ENCODE measurements at places on chromosomes 13 and 19.

GRCh38 chr19:41801792-41802211 lies 5.4 kb downstream of the CEACAM3 start:
- no peak for DNase-seq

DNA sequence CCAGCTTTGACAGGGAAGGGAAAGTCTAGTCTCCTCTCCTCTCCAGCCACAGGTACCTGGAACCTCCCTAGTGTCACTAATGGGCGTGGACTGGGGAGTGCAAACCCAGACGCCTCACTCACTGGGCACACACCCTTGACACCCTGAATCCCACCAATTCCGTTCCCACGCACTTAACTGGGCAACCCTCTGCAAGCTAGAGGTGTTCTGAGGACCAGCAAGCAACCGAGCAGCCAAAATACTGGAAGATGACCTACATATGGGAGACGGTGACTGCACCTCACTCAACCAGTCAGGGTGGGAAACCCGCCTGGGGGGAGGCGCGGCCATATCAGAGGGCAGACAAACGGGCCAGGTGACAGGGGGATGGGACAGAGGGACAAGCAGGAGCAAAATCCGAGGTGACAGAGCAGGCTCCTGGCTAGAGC lies 991 bp downstream of the ABHD17A start:
- DNase-seq = no peak

GRCh38 chr19:14672188-14672872 lies 2.3 kb downstream of the ADGRE3 start:
- DNase-seq = no peak

DNA sequence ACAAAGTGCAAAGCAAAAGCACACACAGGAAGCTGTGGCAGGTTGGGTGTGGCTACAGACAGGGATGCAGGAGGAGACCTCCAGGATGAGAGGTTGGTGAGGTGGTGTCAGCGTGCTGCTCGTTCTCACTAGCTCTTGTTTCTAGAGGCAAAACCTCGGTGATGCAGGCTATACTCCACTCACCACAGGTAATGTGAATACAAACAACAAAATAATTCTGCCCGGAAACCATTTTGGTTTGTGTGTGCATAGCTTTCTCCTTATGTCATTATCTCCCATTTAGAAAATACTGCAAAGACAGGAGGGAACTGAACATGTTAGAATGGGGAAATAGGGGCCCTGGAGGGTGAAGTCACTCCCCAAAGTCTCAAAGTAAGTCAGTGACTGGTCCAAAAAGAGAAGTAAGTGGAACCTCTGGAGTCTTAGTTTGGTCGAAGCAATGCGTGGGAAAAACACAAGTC lies 9.4 kb downstream of the LCP1 start:
- DNase-seq = no peak

DNA sequence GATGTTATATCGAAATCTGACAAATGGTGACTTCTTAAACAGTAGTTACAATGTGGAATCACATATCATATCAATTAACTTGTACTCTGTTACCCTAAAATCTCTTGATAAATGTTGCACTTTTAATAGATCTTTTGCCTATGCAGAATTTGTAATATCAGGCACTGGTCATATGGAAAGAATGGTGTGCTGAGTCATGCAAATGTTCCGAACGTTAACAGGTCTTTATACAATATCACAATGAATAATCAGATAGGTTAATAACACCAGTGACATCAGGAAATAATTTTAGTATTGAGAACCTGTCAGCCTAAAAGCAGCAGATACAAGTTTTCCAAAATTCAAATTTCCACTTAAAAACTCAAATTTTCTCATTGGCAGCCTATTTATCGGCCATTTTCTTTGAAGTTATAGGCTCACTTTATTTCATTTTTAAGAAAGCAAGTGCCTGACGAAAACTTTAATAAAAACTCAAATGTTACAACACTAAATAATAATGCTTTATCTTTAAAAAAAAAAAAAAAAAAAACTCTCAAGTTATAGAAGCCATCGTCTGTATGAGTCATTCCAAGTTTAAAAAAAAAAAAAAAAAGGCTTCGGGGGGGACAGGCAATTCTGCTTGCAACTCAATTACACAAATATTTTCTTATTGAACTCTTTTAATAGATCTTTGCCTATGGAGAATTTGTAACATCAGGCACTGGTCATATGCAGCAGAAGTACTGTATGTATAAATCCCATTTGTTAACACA lies 180.9 kb downstream of the DIAPH3 start:
- DNase-seq = no peak

DNA sequence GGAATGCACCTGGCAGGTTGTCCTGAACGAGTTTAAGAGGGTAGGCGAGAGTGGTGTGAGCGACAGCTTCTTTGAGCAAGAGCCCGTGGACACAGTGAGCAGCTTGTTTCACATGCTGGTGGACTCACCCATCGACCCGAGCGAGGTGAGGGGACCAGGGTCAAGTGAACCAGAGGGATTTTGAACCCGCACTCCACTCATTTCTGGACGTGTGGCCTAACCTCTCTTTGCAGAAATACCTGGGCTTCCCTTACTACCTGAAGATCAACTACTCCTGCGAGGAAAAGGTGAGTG lies 1.7 kb downstream of the CATSPERG start:
- no peak for DNase-seq

DNA sequence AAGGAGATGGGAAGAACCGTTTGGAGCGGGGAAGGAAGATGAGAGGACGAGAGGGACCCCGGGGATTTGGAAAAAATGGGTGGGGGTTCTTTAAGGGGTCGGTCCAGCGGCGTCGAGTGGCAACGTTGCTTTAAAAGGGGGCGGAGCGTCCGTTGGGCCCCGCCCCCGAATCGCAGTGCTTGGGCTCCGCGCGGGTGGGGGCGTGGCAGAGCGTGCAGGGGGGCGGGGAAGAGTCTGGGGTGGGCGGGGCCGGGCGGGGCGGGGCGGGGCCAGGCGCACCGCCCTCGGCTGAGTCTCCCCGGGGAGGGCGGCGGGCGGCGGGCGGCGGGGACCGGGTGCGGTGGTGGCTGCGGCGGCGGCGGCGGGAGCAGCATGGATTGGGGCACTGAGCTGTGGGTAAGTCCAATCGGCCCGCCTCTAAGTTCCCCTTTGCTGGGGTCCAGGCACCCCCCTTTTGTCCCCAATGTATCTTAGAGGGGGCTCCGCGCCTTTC lies at the start of gene TRIP10:
TSS of gene TRIP10 (plus strand) at position 291 of the 493 bp plus-strand sequence. CDS start at position 373, 82 bp downstream.
- DNase-seq = peak; percentile 23

DNA sequence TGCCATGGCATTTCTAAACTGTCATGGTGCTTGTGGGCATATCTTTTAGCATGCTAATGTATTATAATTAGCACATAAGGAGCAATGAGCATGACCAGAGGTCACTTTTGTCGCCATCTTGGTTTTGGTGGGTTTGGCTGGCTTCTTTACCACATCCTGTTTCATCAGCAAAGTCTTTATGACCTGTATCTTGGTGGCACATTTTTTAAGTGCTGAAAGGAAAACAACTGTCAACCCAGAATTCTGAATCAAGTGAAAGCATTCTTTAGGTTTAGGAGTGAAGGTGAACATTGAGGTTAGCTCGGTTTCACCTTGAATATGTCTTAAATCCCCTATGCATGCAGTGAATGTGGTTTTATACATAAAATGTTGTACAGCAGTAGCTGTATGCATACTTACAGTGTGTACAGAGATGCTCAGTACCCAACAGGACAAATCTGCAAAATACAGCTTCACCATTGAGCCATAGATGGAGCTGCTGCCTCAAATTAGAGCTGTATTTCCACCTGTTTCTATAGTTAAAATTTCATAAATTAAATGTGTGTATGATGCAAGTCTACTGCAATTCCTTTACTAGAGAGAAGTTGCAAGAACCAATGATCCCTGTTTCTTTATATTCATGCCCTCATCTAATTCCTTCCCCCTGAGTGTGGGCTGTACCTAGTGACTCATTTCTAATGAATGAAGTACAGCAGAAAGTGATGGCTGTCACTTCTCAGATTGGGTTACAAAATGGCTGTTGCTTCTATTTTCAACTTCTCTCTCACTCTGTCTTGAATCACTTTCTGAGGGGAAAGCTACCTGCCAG lies 25.2 kb upstream of the IGSF23 start:
- DNase-seq = peak; percentile 6

- no peak for DNase-seq
These were observed 3.1 kb upstream of the TNFAIP8L1 start for GRCh38 chr19:4636151-4636717.

GRCh38 chr19:33551676-33552075 lies 30.1 kb upstream of the PEPD start:
- DNase-seq = no peak

DNA sequence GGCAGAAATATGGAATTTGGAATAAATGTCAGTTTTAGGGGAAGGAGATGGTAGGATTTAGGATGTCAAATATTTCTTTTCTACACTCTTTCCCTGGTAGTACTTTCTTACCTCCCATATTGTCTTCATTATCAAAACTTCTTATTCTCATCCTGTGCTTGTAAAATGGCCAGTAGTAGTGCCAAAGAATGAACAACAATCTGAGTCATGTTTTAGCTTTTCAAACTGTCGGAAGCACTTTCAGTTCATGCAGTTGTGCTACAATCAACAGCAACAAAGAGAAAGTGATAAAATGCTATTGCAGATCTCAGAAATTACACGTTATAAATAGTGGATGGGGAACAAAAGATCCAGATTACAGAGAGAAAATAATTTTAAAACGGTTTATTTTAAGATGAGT lies 193.7 kb upstream of the RXFP2 start:
- DNase-seq = no peak

Measured in NCI-H526 treated with DMSO at 0.1 percent for 48 hours (cell line).